H7 (cell line): ENCODE measurements at places on chromosomes 12 and 14. TPM values are rescaled to one million over a fixed set of nuclear protein-coding genes. Genes with fewer than 3 reads are reported as not detected.
A peak's percentile ranks its signal among the peaks of the same experiment; 100 is the strongest.

- peak; percentile 61 for DNase-seq
Measured at GRCh38 chr12:118102070-118102469, 1.7 kb downstream of the VSIG10 start.

POLE gene
- total RNA-seq = 54.0 and 55.1 TPM in 2 replicates

DNA sequence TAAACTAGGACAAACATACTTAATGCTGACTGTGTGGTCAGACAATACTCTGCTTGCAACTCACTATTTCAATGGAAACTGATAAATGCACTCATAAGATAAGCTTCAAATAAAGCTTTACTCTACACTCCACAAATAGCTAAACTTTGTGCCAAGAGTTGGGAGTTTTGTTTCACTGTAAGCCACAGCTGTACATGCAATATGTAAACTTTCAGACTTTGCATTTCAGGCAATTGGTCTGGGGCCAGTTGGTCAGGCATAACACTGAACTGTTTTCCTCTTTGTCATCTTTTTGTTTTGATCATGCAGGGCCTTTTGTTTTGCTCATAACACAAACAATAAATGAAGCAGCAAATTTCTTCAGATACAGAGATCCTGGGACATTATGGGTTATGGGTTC lies 426.2 kb downstream of the IPO8 start:
- no peak for DNase-seq

DNA sequence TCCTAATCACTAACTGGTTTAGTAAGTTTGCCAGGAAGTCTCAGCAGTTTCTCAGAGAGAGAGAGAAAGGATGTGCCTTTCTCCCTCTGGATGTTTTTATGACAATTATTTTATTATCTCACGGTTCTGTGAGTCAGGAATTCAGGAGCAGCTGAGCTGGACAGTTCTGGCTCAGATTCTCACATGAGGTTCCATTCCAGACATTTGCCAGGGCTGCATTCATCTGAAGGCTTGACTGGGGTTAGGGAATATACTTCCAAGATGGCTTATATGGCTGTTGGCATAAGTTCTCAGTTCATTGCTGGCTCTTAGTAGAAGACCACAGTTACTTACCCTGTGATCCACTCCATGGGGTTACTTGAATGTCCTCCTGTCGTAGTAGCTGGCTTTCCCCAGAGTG lies 101.2 kb upstream of the ATF7IP start:
- no peak for DNase-seq

GRCh38 chr12:122860040-122860853 lies 25.0 kb downstream of the HIP1R start:
- DNase-seq = peak; percentile 96

B3GNT4 gene
- total RNA-seq = 0.45 and 0.63 TPM in 2 replicates

DTD2 gene
- total RNA-seq = 26.8 and 28.1 TPM in 2 replicates

DNA sequence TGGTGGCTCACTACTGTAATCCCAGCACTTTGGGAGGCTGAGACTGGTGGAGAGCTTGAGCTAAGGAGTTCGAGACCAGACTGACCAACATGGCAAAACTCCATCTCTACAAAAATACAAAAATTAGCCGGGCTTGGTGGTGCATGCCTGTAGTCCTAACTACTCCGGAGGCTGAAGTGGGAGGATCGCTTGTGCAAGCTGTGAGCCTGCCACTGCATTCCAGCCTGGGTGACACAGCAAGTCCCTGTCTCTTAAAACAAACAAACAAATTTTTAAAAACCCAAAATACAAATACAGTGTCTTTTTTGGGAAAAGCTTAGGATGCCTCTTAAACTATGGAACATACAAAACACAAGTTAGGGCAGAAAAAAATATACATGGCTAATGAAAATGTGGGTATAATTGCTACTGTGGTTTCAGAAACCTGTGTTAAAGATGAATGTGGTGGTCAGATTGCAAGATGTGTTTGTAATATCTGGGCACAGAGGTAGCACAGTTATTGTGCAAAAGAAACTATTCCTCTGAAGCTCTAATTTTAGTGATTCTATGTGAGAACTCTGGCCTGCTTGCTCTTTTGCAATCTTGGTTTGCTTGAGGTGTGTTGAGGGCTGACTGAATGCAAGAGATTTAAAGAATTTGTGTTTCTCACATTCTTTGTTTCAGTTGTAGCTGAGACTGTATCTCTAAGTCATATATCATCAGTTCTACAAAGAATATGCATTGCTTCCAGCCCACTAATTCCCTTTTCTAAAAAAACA lies 3.9 kb upstream of the HSPA2 start:
- DNase-seq = no peak

DNA sequence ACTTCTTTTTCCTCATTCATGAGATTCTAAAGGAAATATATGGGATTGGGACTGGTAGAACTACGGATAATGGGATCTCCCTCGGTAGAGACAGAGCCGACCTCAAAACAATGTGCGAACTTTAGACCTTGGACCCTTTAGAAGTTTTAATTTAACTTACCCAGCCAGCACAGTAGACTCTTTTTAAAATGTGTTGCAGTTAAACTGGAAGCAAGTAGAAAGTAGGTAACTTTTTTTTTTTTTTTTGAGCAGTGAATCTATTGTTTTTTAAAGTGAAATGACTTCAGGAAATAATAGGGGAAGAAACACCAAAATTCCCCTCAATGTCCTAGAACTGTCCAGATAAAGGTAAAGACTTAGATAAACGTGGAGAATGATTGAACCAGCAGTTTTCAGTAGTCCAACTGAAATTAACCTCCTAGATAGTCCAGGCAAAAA lies 1.1 kb upstream of the ATXN2 start:
- no peak for DNase-seq

DNA sequence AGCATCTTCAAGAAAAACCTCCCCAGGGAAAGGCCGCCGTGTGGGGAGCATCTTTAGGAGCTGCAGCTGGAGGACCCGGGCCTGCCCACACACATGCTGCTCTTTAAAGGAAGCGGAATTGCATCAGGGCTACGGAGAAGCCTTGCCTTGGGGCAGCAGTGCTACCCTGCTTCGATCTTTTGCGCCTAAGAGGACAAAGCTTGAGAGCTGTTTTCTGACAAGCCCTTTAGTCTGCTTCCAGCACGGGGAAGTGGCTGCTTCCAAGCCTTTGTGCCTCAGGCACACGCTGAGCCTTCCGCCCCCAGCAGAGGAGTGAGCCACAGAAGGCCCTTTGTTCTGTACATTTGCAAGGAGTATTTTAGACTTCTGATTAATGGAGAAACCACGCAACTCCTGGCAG lies 31.5 kb downstream of the COA8 start:
- DNase-seq = peak; percentile 66

SMARCD1 gene
- 182 and 196 TPM in 2 replicates for total RNA-seq

CIROP gene
- total RNA-seq = 0.42 TPM in 1 of 2 replicates, not detected in the other

DNA sequence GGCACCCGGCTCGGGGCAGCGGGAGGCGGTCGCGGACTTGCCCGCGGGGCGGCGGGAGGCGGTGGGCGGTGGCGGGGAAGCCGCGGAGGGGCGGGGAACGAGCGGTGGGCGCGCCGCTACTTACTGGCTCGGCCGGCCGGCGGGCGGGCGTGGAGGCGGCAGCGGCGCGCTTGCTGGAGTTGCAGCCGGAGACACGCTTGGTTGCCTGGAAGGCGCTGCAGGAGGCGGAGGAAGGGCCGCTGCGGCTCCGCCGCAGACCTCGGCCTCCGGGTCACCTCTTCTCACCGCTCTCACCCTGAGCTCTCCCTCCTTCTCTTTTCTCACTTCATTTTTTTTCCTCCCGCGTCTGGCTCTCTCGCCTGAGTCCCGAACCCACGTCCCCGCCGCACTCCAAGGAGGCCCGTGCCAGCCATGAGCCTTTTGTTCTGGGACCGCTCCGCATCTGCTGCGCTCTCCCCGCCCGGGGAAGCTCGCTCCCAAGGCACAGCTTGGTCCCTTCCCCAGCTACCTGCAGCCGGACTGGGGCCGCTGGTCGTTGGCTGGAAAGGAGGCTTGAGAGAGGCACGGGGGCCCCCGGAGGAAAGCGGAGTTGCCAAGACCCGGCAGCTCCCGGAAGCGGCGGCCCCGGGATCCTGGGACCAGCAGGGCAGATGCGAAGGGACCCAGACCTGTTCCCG lies 592 bp upstream of the KCNK10 start:
- peak; percentile 87 for DNase-seq

DNA sequence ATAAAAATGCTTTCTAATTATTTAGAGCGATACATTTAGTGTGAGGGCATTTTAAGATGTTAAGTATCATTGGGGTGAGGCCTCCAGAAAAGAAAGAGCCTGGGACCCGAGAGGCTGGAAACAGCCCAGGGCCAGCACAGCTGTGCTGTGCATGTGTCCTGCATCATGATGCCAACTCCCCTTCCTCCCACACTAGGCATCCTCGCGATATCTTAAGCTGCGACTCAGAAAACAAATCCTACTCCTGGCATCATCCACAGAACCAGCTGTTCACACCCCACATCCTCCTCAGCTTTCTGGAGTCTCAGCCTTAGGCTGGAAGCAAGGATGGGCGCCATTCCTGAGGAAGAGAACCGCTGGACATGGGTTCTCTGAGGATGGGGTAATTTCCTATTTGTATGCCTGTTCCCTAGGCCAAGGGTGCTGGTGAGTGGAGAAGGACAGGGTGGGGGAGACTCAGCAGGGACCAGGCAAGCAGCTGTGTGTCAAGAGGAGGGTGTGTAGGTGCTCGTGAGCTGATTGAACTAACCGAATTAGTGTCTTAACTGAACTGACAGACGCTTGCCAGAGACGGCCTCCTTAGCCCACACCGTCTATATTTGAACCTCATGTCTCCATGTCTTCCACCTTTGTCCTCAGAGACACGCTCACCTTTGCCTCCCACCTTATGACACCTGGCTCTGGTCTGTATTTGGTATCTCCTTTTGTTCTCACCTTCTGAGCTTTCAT lies 15.6 kb upstream of the MCRS1 start:
- DNase-seq = no peak

LBHD2 gene
- not detected in 2 replicates for total RNA-seq

KRT82 gene
- total RNA-seq = not detected in 2 replicates

DNA sequence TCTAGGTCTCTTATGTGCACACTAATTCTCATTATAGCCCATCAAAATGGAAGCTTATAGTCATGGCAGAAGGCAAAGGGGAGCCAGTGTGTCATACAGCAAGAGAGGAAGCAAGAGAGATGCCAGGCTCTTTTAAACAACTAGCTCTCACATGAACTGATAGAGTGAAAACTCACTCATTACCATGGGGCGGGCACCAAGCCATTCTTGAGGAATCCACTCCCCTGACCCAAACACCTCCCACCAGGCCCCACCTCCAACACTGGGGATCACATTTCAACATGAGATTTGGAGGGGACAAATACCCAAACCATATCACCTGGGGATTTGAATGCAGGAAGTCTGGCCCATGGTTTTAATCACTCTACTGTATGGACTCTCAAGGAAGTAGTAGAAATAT lies 36.9 kb upstream of the CRACR2A start:
- no peak for DNase-seq

GRCh38 chr14:90400904-90401561 lies 4.2 kb downstream of the CALM1 start:
- no peak for DNase-seq

GRCh38 chr12:34051486-34051885 lies 29.2 kb downstream of the ALG10 start:
- no peak for DNase-seq

IRF2BPL gene
- 142 and 187 TPM in 2 replicates for total RNA-seq

GRCh38 chr12:109736552-109737108 lies 23.0 kb downstream of the FAM222A start:
- peak; percentile 92 for DNase-seq

DNA sequence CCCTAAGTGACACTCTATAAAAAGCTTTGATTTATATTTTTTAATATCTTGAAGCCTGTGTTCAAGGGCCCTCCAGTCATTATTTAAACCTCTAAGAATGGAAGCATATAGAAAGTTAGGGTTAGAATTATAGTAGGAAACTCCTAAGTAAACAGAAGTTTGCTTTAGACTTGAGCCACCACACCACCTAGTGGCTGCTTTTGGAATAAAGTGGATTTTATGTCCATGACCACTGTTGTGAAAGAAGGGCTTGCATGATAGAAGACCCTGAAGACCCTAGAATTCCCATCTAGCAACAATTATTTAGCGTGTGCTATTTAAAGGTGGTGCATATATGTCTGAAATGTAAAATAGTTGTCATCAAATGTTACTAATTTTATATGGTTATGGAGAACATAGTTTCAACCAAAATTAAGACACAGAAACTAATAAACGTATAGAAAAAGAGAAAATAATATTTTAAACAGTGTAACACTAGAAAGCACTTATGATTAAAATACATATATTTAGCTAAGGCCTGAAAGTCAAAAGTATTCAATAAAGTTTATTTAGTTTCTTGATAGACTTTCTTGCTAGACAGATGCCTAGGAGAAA lies 21.3 kb downstream of the LRRIQ1 start:
- peak; percentile 17 for DNase-seq

SPTB gene
- total RNA-seq = 0.17 and 0.22 TPM in 2 replicates

PPP1R1A gene
- total RNA-seq = 23.8 and 24.3 TPM in 2 replicates

PRPH gene
- 2.5 and 5.1 TPM in 2 replicates for total RNA-seq

DNA sequence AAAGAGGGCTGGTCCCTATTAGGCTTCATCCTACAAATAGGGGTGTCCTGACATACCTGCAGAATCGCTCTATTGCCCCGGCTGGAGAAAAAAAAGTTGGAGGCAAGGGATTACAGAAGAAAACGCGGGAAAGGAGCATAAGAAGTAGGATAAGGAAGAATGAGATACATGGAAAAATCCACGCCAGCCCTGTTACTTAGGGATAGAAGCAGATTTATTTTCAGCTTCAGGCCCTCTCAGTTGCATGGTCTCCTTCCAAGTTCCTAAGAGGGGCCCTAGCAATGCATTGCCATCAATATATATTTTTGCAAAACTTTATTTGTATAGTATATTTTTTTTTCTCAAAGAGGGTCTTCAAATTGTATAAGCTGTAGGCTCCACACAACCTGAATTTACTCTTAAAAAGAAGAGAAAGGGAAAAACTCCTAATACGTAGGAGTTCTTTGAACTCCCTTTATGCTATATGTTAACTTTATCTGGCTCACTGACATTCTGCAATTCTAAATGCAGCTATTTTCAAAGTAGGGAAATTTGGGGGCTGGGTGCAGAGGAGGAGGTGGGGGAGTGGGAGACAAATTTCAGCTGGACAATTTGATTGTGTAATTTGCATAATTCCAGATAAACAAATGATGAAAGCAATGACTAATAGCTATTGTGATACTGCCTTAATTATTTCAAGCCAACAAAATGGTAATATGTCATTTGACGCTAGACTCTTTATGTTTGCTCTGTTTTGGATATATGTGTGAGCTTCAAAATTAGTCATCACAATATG lies 137.7 kb upstream of the TRHDE start:
- no peak for DNase-seq

- no peak for DNase-seq
Measured at GRCh38 chr12:108299516-108299915, 39.6 kb downstream of the CMKLR1 start.

- no peak for DNase-seq
Measured at GRCh38 chr14:89184952-89185351, 232.1 kb downstream of the FOXN3 start.
